Progenitor cell of endocrine pancreas (in vitro differentiated cells): ENCODE measurements at places on chromosomes 6 and 20. TPM values are rescaled to one million over a fixed set of nuclear protein-coding genes. Genes with fewer than 3 reads are reported as not detected.

Gene TLDC2
- 0.34 and 0.38 TPM in 2 replicates for total RNA-seq

Gene RRAGD
- 8.0 and 11.4 TPM in 2 replicates for total RNA-seq

Gene PREP
- 42.8 and 43.3 TPM in 2 replicates for total RNA-seq

Gene DEFB132
- total RNA-seq = not detected in 2 replicates

Gene SEMG1
- total RNA-seq = not detected in 2 replicates

Gene C20orf144
- total RNA-seq = 0.27 TPM in 1 of 2 replicates, not detected in the other

Gene OVOL2
- 5.4 and 5.9 TPM in 2 replicates for total RNA-seq

Gene CCDC167
- 44.1 and 44.9 TPM in 2 replicates for total RNA-seq

Gene ZBP1
- not detected in 2 replicates for total RNA-seq

Gene PPP1R3G
- 0.07 TPM in 1 of 2 replicates, not detected in the other for total RNA-seq

Gene FNDC1
- total RNA-seq = 0.07 TPM in 1 of 2 replicates, not detected in the other

Gene MTFR2
- 2.9 and 3.8 TPM in 2 replicates for total RNA-seq

Gene BTN1A1
- total RNA-seq = 1.5 and 1.6 TPM in 2 replicates

Gene PLEKHG1
- 38.8 and 42.2 TPM in 2 replicates for total RNA-seq

Gene CUL9
- total RNA-seq = 57.0 and 61.1 TPM in 2 replicates

Gene PAK1IP1
- 12.9 and 14.1 TPM in 2 replicates for total RNA-seq

Gene HLA-DOB
- not detected in 2 replicates for total RNA-seq

Gene BPIFB4
- not detected in 2 replicates for total RNA-seq

Gene TREML2
- not detected in 2 replicates for total RNA-seq

Gene MYLIP
- total RNA-seq = 59.0 and 81.1 TPM in 2 replicates

Gene TREM1
- not detected in 2 replicates for total RNA-seq

Gene BCAS1
- total RNA-seq = 0.81 and 1.00 TPM in 2 replicates

Gene OPRL1
- 1.5 TPM in 2 replicates for total RNA-seq

Gene TFAP2C
- 0.50 and 0.80 TPM in 2 replicates for total RNA-seq

Gene TXLNB
- total RNA-seq = not detected in 2 replicates

Gene TSHZ2
- total RNA-seq = 22.9 and 24.1 TPM in 2 replicates

Gene MDFI
- total RNA-seq = 48.3 and 59.4 TPM in 2 replicates

Gene PAK5
- 9.7 and 12.2 TPM in 2 replicates for total RNA-seq

Gene KIF6
- total RNA-seq = 2.5 and 2.9 TPM in 2 replicates

Gene F13A1
- total RNA-seq = 0.24 and 0.31 TPM in 2 replicates

Gene CDYL
- total RNA-seq = 78.3 TPM in 2 replicates

Gene RSPO3
- 0.36 and 0.43 TPM in 2 replicates for total RNA-seq

Gene BANF2
- total RNA-seq = not detected in 2 replicates

Gene ETV7
- not detected in 2 replicates for total RNA-seq

Gene SUMO4
- total RNA-seq = 2.7 and 3.6 TPM in 2 replicates

Gene TOX2
- total RNA-seq = 2.5 and 2.8 TPM in 2 replicates
